ENCODE measurements at places on chromosomes 6 and 20. TPM values are rescaled to one million over a fixed set of nuclear protein-coding genes. Genes with fewer than 3 reads are reported as not detected.

The HRH3 gene
- total RNA-seq = not detected

The EEF1A2 gene
- total RNA-seq = 0.92 TPM

The SYNDIG1 gene
- not detected for total RNA-seq

DNA sequence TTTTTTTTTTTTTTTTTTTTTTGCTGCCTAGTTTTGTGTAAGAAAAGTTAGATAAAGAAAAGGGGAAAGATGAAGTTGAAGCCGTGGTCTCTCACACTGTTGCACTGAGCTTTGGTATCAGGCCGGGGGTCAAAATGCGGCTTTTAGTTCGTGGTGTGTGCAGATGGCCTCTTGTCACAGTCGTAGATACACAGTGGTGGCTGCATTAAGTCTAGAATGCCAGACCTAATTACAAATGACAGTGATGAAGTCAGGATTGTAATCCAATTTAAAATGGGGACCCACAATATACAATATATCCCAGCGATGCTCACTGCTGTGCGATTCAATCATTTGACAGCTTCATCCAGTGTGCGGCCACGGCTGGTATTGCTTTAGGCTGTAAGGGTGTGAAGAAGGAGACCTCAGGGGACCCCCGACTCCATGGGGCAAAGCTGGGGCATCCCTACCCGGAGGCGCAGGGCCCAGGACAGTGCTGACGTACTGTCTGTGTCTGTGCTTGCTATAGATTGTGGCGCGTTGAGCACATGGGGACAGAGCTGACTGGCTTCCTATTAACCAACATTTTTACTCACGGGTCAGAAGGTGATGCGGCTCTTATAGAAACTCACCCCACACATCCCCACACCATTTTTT is 210.0 kb upstream of the SOX4 start:
- DNase-seq = no peak

DNA sequence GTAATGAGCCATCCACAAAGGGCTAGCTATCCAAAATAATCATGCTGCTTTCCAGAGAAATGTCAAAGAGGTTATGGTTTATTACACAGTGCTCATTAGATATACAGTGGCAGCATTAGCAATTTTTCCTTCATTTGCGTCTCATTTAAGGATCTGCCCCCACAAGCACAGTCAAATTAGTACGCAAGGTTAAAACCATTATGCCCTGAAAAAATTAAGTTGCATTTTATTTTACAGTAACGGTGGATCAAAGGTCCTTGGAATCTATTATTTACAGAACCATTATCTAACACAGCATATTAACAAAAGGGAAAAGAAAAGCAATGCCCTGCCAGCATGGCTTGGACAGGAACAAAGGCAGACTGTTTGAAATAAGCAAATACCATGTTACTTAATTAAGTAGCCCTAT is 144.8 kb downstream of the PDSS2 start:
- no peak for DNase-seq

GRCh38 chr6:148242180-148242579 is 100.5 kb upstream of the SASH1 start:
- DNase-seq = no peak

The APCDD1L gene
- not detected for total RNA-seq

The CFAP206 gene
- total RNA-seq = not detected

- no peak for DNase-seq
These were observed 56.5 kb downstream of the MOXD1 start for GRCh38 chr6:132344811-132345210.

The BTNL2 gene
- not detected for total RNA-seq

DNA sequence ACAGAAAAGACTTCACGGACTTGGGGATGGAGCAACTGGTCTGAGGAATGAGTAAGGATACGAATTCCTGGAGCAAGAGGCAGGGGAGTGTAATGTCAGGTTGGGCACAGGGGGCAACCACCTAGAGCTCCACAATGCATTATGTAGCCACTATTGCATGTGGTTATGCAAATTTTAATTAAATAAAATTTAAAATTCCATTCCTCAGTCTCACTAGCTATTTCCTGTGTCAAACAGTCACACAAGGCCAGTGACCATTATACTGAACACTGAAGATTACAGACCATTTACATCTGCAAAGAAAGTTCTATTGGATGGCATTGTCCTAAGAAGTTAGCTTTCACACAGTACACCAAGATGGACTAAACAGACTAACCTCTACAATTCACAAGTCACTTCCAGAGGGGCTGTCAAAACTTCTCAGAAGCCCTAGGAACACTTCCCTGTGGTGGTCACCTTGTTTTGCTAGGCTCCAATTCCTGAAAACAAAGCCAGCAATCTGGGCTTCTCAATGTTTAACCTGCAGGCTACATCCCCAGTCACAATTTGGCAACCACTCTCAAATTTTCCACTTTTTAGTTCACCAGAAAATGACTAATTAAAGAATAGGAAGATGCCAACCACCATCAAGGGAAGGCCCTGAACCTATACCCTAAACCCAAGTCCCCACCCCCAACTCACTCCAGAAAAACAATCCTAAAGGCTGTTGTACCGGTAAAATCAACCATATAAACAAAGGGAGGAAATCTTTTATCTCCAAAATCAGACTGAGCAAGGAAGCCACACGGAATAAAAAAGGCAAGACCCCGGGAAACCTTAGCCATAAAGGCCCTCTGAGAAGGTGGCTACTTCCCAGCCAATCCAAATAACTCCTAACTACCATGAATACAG is 34.2 kb upstream of the C20orf203 start:
- no peak for DNase-seq

The PDYN gene
- total RNA-seq = not detected

DNA sequence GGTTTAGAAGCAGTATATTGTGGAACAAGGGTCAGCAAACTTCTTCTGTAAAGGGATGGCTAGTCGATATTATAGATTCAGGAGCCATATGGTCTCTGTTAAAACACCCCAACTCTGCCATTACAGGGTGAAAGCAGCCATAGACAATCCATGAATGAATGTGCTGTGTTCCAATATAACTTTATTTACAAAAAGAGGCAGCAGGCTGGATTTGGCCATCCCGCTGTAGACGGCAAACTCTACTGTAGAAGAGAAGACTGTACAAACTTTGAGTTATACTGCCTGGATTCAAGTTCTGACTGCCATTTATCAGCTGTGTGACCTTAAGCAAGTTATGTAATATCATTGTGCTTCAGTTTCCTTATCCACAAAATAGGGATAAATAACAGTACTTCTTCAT is 33.7 kb upstream of the SNX9 start:
- DNase-seq = no peak

The C6orf52 gene
- total RNA-seq = not detected

- DNase-seq = peak; percentile 2
These were observed 435 bp upstream of the ZNF322 start for GRCh38 chr6:26660000-26660361.

GRCh38 chr20:46552460-46553420 is 2.3 kb upstream of the OCSTAMP start:
- DNase-seq = peak; percentile 58

- no peak for DNase-seq
These were observed 591 bp downstream of the IBTK start for GRCh38 chr6:82246802-82247504.

GRCh38 chr6:123089226-123089625 is 93.2 kb downstream of the CLVS2 start:
- DNase-seq = no peak

- DNase-seq = no peak
These were observed 79.4 kb downstream of the SASH1 start for GRCh38 chr6:148422085-148422484.

The OR2B6 gene
- not detected for total RNA-seq

The XKR7 gene
- total RNA-seq = not detected

- DNase-seq = peak; percentile 30
These were observed 59.5 kb upstream of the RNF144B start for GRCh38 chr6:18327626-18328025.

All from CD4-positive, alpha-beta T cell (primary cell).